ENCODE measurements at places on chromosomes 12 and 14.

GRCh38 chr14:101927859-101928258 lies 36.5 kb upstream of the DYNC1H1 start:
- DNase-seq = no peak

GRCh38 chr14:90575781-90576180 lies 179.0 kb downstream of the CALM1 start:
- DNase-seq = no peak

- DNase-seq = no peak
These were observed 254.6 kb downstream of the SEC23A start for GRCh38 chr14:38848243-38848935.

- no peak for DNase-seq
These were observed 19.6 kb downstream of the MLXIP start for GRCh38 chr12:122097927-122098756.

GRCh38 chr12:121239351-121240061 lies 29.6 kb downstream of the P2RX4 start:
- DNase-seq = no peak

- no peak for DNase-seq
These were observed 70.5 kb downstream of the NUAK1 start for GRCh38 chr12:106068296-106068695.

GRCh38 chr14:81209167-81209836 lies 11.5 kb downstream of the GTF2A1 start:
- DNase-seq = peak; percentile 67

- no peak for DNase-seq
These were observed 31.7 kb downstream of the UNC79 start for GRCh38 chr14:93462479-93462878.

- no peak for DNase-seq
These were observed 160.6 kb downstream of the KTN1 start for GRCh38 chr14:55740649-55740989.

DNA sequence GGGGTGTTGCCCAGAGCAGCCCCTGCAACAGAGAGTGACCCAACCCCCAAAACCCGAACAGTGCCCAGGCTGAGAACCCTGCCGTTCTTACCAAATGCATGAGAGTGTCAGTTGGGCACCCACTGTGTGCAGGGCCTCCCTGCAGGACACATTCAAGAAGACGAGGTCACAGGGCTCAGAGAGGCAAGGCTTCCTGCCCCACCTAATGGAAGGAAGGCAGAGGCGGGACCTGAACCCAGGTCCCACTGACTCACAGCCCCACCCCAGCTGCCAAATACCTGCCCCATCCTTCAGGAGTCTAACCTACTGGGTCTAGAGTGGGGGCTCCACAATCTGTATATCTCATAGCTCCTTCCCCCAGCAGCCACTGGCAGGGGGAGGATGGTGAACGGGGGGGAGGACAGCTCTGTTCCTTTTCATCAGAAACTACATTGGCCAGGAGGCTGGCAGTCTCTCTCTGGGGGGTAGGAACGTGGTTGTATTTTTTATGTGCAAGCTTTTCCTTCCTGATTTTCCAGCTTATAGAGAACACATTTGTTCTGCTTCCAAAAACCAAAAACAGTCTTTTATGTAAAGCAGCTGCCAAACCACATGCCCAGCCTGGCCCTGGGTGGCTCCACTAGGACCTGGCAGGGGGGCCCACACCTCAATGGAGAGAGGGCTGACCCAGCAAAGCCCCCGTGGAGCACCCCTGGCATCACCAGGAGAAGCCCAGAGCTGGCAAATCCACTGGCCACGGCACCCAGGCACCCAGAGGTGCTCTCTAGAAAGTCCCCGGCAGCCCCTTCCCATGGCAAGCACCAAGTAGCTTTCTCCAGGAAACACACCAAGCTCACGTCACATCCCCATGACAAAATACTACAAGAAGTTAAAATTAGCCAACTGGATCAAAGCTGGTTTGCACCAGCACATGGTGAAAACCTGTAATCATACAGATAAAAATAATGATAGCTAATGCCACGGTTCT lies 17.0 kb downstream of the NCOR2 start:
- DNase-seq = peak; percentile 25

DNA sequence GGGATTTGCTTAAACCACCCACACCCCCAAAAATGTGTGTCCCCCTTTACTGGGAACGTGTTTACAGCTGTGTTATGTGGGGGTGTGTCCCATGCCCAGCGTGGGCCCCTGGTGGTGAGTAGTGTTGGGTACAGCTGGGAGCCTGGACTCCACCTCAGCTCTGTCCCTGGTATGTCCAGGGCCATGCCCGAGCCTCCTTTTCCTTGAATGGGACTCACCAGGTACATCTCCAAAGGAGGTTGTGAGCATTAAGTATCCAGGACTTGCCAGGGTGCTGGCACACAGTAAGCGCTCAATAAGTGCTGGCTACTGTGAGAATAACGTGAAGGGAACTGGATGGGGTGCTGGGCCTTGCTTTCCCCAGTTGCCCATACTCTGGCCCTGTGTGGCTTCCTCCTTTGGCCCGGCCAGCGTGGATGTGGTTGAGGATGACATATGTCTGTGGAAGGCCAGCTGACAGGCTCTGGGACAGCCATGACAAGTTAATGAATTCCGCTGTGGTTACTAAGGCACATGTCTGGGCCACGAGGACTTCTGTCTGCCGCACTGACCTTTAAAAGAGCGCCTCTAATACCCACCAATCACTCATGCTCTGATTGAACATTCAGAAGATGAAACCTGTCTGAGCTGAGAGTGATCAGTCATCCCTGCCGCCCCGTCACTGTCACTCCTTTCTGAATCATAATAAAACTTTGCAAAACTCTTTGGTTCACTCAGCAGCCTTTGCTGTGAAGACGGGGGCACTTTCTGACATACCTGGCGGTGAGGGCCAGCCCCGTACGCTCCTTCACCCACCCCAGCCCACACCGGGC lies 74.7 kb downstream of the DIO3 start:
- DNase-seq = no peak

DNA sequence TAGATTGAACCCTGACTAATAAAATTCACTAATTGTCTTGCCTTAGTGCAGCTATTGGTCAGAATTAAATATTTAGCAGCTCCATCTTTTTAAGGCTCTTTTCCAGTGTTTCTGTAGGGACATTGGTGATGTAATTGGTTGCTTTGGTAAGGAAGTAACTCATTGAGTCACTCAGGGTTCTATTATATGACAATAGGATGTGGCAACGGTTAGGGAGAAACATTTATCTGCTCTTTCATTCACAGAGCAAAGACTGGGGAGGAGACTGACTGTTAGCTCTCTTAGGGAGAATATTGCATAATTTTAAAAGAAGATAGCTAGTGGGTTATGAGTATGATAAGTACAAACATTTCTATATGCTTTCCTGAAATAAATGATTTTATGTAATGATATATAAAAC lies 616.5 kb downstream of the TRHDE start:
- no peak for DNase-seq

GRCh38 chr14:74258764-74259035 lies 19.5 kb downstream of the VSX2 start:
- no peak for DNase-seq

DNA sequence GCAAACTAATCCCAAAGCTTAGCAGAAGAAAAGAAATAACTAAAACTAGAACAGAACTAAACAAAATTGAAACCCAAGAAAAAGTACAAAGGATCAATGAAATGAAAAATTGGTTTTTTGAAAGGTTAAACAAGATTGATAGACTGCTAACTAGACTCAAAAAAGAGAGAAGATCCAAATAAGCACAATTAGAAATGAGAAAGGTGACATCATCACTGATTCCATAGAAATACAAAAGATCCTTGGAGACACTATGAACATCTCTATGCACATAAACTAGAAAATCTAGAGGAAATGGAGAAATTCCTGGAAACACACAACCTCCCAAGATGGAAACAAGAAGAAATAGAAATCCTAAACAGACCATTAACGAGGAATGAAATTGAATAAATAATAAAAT lies 47.1 kb upstream of the SLC38A2 start:
- no peak for DNase-seq

- DNase-seq = no peak
These were observed 114.0 kb downstream of the KLHL28 start for GRCh38 chr14:44847526-44848309.

DNA sequence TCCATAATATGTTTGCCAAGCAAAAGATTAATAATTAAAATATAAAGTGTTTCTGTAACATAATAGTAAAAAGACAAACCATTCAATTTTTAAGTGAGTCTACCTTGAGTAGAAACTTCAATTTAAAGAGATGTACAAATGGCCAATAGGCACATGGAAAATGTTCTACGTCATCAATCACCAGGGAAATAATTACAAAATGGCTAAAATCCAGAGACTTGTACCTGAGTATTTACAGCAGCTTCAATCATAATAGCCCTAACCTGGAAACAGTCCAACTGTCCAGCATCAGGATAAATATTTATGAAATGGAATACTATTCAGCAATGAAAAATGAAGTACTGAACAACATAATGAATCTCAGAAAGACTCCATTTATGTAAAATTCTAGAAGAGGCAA lies 95.5 kb upstream of the FAR2 start:
- no peak for DNase-seq

- DNase-seq = no peak
These were observed 13.5 kb downstream of the GPR84 start for GRCh38 chr12:54350743-54351142.

- DNase-seq = no peak
These were observed 123.1 kb downstream of the ANO6 start for GRCh38 chr12:45339035-45339434.

DNA sequence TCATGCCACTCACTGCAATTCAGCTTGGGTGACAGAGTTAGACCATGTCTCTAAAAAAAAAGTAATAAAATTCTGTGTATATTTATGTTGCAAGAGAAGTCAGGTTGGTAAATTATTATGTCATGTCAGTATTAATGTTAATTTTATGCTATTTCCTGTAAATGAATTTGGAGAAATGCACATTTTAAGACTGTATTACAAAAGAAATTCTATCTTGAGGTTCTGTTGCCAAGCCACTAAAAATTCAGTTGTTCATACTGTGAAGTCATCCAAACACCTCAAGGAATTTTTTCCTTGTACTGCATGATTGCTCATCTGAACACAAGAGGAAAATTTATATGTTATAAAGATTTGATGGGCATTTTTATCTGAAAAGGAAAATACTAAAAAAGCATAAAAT lies 23.3 kb upstream of the HMGA2 start:
- no peak for DNase-seq

DNA sequence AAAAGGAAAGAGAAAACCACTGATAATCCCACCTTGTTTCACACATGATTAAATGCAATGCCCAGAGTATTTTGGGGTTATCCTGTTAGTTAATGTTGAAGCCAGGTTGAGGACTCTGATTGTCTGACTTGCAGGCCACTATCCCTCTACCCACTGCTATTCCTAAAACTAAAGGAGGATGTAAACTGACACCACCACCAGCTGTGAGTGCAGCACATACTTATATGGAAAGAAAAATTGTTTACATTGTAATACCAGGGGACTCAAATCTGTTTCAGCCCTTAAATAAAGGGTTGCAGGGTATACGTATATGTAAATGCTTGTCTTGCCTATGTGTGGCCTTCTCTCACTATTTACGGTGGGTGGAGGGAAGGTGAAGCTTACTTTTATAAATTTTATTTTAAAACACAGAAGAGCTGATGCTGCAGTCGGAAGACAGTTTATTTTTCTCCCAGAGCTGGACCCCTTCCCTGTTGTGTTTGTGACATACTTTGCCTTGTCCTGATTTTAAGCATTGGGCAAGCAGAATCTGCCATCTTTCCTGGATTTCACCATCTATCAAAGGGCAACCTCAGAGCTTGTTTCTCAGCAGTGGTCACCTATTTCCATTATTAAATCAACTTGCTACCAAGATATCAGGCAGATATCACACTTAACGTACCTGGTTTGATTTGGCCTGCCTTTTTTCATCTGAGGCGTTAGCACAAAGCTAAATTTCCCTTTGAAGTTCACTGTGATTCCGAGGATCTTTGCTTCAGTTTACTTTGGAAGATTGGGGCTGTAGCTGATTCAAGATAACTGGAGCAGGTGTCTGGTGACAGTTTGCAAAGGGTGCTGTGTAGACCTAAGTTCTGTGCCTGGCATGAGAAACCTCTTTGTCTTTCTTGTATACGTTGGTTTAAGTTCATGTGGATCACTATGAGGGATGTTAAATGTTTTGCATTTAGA lies 25.2 kb downstream of the DAAM1 start:
- DNase-seq = no peak

GRCh38 chr12:52238207-52238840 lies 5.3 kb downstream of the KRT7 start:
- DNase-seq = no peak

- DNase-seq = peak; percentile 35
These were observed at the start of gene RIN3 for GRCh38 chr14:92513204-92513965. TSS of gene RIN3 (plus strand) at chr14:92513781. CDS start at chr14:92513933, 152 bp downstream.

GRCh38 chr12:68240079-68240478 lies 13.3 kb downstream of the IL22 start:
- DNase-seq = no peak

DNA sequence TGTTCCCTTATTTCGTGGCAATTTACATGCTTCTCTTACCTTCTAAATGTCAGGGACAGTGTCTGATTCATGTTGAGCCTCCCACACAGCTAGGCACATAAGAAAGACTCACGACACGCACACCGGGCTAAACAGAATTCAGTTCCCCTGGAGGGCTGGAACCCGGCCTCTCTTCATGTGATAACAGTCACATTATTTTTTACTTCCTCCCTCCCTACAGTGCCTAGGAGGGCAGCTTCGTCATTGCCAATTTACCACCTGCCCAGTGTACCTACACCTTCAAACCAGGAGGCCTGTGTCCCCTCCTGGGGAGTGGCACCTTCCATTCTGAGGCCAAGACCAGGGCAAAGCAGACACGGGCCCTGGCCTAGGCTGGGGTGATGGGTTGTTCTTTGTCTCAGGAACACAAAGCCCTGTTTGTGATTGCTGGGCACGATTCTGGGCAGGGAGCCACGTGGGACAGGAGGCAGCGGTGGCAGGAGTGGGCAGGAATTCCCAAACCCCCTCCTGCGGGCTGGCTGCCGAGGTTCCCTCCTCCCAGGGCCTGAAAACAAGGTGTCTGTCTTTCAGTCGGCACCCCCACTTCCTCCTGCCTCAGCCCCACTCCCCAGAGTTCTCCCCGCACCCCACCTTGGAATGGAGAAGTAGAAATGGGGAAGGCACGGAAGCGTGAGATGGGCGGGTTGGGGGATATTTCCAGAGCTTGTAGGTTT lies 6.8 kb upstream of the RASAL1 start:
- peak; percentile 68 for DNase-seq

- DNase-seq = no peak
These were observed 332.5 kb downstream of the NPAS3 start for GRCh38 chr14:33271216-33271615.

DNA sequence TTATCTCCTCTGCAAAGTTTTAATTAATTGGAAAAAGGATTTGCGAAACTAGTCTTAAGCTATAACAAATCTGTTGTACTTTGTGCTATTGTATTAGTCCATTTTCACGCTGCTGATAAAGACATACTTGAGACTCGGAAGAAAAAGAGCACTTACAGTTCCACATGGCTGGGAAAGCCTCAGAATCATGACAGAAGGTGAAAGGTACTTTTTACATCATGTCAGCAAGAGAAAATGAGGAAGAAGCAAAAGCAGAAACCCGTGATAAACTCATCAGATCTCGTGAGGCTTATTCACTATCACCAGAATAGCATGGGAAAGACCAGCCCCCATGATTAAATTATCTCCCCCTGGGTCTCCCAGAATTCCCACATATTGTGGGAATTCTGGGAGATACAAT lies 118.1 kb upstream of the PRKD1 start:
- DNase-seq = no peak

GRCh38 chr12:18261273-18261672 lies at the start of gene PIK3C2G:
TSS of gene PIK3C2G (plus strand) at chr12:18261518. CDS start at chr12:18282082, 20,564 bp downstream.
- no peak for DNase-seq

- DNase-seq = peak; percentile 83
These were observed 679 bp downstream of the ARF6 start for GRCh38 chr14:49893309-49894213.

GRCh38 chr12:132014092-132014914 lies 64.6 kb downstream of the EP400 start:
- no peak for DNase-seq

- no peak for DNase-seq
These were observed 54.4 kb upstream of the PLEKHG7 start for GRCh38 chr12:92648242-92649031.
